ENCODE measurements at places on chromosomes 6 and 20.

DNA sequence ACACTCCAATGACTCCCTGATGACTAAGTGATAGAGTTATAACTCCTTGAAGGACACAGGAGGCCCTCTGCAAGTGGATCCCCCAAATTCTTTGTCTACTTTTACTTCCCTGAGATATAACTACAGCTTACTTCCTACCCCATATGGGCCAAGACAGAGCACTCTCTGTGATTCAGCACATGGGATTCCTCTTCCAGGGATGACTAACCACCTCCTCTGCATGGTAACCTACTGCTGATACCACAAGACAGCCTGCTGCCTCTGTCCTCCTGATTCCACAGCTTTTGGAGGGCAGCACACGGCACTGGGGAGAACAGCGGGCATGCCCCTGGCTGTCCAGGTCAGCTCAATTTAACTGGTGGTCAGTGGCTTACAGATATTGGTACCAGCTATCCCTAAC lies 675.7 kb upstream of the AGPAT4 start:
- no peak for DNase-seq

GRCh38 chr20:38303908-38304379 lies at the start of gene BPI:
Gene BPI, plus strand, starts transcription at chr20:38304156. Its CDS starts 68 bp downstream, at chr20:38304224.
- DNase-seq = no peak

DNA sequence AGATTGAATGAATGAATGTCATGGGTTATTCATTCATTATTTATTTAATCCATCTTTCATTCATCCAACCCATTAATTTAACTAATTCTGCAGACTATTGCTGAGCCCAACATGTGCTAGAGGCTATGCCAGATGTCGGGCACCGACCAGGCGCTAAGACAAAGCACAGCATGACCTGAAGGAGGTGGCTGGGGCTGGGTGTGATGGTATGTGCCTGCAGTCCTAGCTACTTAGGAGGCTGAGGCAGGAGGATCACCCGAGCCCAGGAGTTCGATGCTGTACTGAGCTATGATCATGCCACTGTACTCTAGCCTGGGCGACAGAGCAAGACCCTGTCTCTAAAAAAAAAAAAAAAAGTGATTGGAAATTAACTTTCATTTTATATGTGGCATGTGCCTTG lies 5.7 kb upstream of the SLC22A7 start:
- no peak for DNase-seq

DNA sequence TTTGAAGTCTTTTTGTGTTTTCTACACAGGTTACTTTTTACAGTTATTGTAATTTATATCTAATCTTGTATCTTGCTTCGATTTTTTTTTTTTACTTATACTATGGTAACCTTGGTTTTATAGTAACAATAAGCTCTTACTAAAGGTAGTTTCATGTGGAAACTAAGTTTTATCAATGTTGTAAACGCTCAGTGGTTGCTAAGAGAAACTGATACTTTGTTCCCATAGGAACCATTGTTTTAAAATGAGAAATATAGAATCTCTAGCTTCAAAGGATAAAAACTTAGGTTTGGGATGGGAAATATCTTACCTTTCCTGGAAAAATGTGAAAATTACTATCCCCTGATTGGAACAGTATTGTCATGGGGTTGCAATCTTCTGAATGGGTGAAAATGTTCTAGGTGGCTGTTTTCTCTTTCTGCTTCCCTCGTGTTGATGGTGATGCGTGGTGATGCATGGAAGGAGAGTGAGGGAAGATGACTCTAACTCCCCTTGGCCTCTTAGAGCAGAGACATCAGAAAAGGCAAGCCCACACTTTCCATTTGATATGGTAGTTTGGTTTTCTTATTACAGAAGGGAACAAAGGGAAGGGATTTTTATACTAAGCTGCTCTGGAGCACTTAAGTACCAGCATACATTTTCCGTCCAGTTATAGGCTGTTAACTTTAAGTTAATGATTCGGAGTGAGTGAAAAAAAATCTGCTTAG lies 23.5 kb upstream of the BACH2 start:
- no peak for DNase-seq

DNA sequence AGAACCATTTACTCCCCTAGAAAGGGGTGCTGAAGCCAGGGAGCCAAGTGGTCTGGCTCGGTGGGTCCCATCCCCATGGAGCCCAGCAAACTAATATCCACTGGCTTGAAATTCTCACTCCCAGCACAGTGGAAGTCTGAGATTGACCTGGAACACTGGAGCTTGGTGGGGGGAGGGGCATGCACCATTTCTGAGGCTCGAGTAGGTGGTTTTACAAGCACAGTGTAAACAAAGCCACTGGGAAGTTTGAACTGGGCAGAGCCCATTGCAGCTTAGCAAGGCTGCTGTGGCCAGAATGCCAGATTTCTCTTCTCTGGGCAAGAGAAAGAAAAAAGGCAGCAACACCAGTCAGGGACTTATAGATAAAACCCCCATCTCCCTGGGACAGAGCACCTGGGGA lies 855.8 kb upstream of the CITED2 start:
- no peak for DNase-seq

- no peak for DNase-seq
Observed at GRCh38 chr6:168411130-168411529, 29.9 kb upstream of the SMOC2 start.

- DNase-seq = peak; percentile 42
Observed at GRCh38 chr6:82248273-82248735, 760 bp upstream of the IBTK start.

- DNase-seq = no peak
Observed at GRCh38 chr20:51728737-51729136, 39.5 kb downstream of the ATP9A start.

- no peak for DNase-seq
Observed at GRCh38 chr6:87082160-87082721, 12.7 kb downstream of the CGA start.

GRCh38 chr20:46523696-46524328 lies 10.5 kb upstream of the ZNF334 start:
- DNase-seq = no peak

- no peak for DNase-seq
Observed at GRCh38 chr6:142642651-142643050, 302.3 kb downstream of the HIVEP2 start.

- peak; percentile 62 for DNase-seq
Observed at GRCh38 chr20:63553933-63554290, at the start of gene FNDC11. Gene FNDC11, plus strand, starts transcription at chr20:63554159. Its CDS starts 1,505 bp downstream, at chr20:63555664.

DNA sequence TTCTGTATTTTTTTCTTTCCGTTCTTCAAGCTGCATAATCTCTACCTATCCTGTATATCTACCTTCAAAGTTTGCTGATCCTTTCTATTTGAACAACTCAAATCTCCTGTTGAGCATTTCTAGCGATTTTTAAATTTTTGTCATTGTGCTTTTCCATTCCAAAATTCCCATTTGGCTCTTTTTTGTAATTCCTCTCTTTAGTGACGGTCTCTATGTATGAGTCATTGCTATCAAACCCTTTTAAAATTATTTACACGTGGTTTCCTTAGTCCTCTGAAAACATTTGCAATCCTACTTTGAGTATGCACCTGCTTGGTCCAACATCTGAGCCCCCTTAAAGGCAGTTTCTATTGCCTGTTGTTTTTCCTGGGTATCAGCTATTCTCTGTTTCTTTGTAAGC lies 100.5 kb upstream of the FOXC1 start:
- no peak for DNase-seq

GRCh38 chr6:28425944-28426541 lies 17.2 kb downstream of the ZSCAN23 start:
- DNase-seq = no peak

- no peak for DNase-seq
Observed at GRCh38 chr6:161186173-161186769, 87.6 kb downstream of the AGPAT4 start.

GRCh38 chr6:131629651-131630050 lies 1.6 kb upstream of the MED23 start:
- no peak for DNase-seq

GRCh38 chr6:5036269-5036668 lies 32.4 kb upstream of the RPP40 start:
- peak; percentile 93 for DNase-seq

GRCh38 chr20:4051413-4052138 lies 36.2 kb upstream of the RNF24 start:
- DNase-seq = no peak

GRCh38 chr6:131231891-131232290 lies 96.6 kb downstream of the AKAP7 start:
- DNase-seq = peak; percentile 67

GRCh38 chr6:141587482-141588266 lies 545.1 kb upstream of the GJE1 start:
- no peak for DNase-seq

DNA sequence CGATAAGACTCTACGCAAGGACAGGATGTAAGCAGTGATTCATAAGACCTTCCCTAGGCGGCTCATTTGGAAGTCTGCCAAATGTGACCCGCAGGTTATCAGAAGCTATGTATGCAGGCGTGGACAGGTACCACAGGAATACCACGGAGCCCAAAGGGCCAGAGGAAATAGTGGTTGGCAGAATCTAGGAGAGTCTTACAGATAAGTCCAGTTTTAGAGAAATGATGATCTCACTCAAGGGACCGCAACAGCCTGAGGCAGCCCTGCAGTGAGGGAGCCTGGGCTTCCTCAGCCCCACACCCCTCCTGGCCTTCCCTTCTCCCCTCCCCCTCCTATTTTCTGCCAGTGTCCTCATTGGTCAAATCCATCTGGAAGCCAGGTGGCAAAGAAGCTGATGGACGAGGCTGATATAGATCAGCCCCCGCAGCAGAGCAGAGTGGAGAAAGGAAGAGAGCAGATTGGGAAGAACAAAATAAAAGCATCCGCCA lies 110.6 kb downstream of the FNDC1 start:
- DNase-seq = peak; percentile 37

- DNase-seq = no peak
Observed at GRCh38 chr6:20946890-20947289, 412.6 kb downstream of the CDKAL1 start.

DNA sequence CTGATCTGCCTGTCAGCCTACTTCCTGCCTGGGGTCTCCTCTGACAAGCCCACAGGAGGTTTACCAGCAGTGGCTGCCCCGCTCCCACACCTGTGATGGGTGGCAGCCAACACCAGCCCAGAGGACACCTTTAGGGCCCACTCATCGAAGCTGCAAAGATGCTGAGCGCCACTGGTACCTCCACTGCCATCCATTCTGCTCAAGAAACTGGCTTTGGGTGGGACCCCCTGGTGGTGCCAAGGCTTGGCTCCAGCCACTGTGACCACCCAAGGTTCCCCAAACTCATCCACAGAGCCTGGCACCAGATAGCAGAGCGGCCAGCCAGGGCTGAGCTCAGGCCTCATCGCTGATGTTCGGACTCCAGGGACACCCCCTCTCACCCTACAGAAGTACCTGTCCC lies 42.5 kb downstream of the PREX1 start:
- no peak for DNase-seq

GRCh38 chr6:96761794-96762193 lies 75.5 kb downstream of the GPR63 start:
- peak; percentile 26 for DNase-seq

GRCh38 chr20:2331106-2331505 lies 35.3 kb downstream of the TGM3 start:
- DNase-seq = no peak

DNA sequence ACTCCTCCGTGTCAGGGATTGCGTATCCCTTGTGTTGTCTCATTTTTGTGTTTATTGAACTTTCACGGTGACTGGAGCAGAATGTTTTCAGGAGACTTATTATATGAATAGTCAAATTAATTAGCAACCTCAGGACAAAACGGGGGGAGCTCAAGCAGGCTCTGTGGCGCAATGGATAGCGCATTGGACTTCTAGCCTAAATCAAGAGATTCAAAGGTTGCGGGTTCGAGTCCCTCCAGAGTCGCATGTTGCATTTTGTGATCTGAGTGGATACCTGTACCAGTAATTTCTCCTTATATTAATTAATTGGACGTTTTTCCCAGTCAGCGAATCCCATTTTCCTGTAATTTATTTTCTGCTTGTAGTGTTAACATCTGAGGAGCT lies 89.1 kb upstream of the ZNF184 start:
- DNase-seq = peak; percentile 69

DNA sequence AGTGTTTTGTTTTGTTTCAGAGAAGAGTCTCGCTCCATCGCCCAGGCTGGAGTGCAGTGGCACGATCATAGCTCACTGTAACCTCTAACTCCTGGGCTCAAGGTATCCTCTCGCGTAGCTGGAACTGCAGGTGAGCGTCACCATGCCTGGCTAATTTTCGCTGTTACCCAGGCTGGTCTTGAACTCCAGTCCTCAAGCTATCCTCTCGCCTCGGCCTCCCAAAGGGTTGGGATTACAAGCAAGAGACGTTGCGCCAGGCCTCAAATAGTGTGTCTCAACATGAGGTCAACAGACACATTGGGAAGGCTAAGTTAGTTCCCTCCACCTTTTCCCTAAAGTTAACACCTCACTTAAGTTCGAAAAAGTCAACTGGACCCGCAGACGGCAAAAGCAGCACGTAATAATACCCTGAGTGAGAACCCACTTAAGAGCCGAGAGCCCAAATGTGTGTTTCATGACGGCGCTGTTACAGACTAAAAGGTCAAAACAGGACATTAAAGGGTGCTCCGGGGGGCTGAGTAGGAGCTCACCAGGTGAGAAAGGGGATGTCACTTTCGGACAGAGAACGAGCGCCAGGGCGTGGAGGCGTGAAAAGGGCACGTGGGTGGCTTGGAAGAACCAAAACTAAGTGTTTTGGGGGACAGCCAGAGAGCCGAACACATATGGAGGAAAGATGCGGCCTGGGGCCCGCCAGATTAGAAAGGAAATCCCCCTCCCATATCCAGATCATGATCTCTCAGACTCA lies 499 bp downstream of the TTI1 start:
- DNase-seq = peak; percentile 71

- peak; percentile 94 for DNase-seq
Observed at GRCh38 chr20:6767536-6768227, at the start of gene BMP2. Gene BMP2, plus strand, starts transcription at chr20:6767686. Its CDS starts 2,441 bp downstream, at chr20:6770127.

- peak; percentile 95 for DNase-seq
Observed at GRCh38 chr20:10185741-10186558, 32.7 kb upstream of the SNAP25 start.

GRCh38 chr6:95249661-95250060 lies 327.7 kb upstream of the MANEA start:
- no peak for DNase-seq

DNA sequence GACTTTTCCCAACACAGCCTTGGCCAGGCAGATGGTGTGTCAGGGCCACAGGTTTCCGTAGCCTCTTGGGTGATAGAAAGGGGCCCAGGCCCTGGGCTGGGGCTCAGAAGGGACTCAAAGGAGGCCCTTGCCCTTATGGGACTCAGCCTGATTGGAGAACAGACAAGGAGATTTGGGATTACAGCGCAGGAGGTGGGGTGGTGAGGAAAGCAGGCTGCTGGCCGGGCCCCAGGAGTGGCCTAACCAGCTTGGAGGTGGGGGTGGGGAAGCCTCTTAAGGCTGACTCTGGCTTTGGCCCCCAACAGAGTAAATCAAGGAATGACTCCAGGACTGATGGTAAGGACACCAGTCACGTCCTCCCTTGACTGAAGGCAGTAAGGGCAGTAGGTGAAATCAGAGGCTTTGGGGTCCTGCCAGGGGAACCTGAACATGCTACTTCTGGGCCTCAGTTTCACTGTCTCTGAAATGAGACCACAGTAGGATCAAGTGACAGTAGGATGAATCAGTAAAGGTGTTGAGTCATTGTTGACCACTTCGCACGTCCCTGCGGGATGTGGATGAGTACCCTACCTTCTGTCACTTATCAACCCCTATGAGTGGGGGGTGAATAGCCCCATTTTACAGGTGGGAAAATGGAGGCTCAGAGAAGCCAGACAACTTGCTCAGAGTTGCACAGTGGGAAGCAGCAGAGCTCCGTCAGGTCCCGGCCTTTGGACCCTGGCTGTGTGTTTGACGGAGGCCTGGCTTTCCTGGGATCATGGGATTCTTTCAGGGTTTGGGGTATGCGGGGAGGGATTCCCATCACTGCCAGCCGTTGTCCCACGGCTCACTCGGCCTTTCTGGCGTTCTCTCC lies 4.5 kb downstream of the SNAI1 start:
- DNase-seq = no peak

GRCh38 chr20:12321736-12322135 lies 404.0 kb downstream of the BTBD3 start:
- no peak for DNase-seq

Data from NCI-H69 (cell line).